ENCODE measurements at places on chromosomes 5 and 9. TPM values are rescaled to one million over a fixed set of nuclear protein-coding genes. Genes with fewer than 3 reads are reported as not detected.

Gene DMRT3
- 1.2 TPM for total RNA-seq

Gene NAA35
- total RNA-seq = 21.7 TPM

Gene TRPM3
- total RNA-seq = 8.2 TPM

Gene STKLD1
- total RNA-seq = 7.5 TPM

Gene RRAGA
- 28.4 TPM for total RNA-seq

DNA sequence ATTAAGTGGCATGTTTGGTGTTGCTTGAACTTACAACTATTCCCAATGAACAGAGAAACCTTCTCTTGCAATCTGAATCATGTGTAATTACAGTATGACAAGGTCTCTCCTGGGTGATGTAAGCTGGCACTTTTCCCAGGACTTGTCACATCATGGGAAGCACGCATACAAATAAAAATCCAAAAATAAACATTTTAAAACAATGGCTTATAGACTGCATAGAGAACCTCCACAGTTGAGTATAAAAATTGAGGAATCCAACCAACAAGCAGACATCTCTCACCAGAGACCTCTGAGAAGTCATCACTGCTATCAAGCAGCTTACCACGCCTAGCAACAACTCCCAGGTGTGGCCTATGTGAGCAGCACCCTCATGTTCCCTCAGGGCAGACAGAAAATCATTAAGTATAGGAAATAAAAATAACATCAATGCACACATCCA, 3.9 kb downstream of the MLLT3 start:
- no peak for DNase-seq

GRCh38 chr9:32716955-32717543, 66.3 kb upstream of the TMEM215 start:
- DNase-seq = no peak

- no peak for DNase-seq
Observed at GRCh38 chr5:111528056-111528455, 15.7 kb upstream of the STARD4 start.

DNA sequence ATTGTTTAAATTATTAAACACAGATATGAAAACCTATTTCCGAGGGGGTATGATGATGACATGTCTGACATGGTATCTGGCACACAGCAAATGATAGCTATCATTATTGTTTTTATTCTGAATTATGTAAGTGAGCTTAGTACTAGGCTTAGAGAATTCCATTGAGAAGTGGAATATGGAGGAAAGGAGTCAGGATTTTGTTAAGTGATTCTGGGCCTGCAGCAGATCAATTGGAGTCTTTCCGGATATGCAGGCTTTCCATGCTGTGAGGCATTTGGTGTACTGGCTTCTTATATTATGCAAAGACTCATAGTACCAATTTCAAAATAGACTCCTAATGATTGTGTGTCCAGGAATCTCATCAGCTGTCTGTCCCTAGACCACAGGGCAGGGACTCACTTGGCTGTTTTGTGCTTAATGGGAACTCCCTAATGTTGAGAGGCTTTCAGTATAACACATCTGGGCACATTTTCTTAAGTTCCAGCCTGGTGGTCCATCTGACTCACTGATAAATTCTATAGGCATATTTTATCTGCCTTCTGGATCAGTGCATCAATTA, 180.0 kb upstream of the KLF9 start:
- no peak for DNase-seq
